ENCODE measurements at places on chromosomes 2 and 18.

- DNase-seq: peak; percentile 88
Measured at GRCh38 chr18:76822506-76823160, at the start of gene ZNF236. ZNF236 (plus strand) TSS chr18:76822557; CDS start chr18:76822608, 51 bp downstream.

DNA sequence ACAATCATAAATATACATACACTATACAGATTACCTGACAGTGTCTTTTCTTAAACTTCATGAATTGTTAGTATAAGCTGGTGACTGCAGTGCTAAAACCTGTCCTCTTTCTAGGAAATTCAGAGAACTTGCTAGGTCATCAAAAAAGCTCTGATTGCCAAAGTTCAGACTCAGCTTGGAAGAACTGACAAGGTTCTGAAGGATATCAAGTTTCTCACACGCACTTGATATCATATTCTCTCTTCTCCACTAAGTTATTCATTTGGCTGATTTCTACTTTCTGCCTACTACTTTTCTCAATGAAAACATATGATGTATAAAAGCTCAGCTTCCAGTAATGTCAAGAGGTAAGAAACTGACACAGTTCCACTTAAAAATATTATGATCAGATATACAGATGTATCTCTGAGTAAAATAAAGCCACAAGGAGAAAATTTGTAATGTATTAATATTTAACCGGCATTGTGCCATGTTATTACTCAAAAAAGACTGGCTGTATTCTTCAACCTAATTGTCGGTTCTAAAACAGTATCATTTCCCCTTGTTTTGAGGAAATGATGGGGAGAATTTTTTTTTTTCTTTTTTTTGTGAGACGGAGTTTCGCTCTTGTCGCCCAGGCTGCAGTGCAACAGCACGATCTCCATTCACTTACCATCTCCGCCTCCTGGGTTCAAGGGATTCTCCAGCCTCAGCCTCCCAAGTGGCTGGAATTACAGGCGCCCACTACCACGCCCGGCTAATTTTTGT is 2.4 kb downstream of the OSBPL1A start:
- DNase-seq: no peak

DNA sequence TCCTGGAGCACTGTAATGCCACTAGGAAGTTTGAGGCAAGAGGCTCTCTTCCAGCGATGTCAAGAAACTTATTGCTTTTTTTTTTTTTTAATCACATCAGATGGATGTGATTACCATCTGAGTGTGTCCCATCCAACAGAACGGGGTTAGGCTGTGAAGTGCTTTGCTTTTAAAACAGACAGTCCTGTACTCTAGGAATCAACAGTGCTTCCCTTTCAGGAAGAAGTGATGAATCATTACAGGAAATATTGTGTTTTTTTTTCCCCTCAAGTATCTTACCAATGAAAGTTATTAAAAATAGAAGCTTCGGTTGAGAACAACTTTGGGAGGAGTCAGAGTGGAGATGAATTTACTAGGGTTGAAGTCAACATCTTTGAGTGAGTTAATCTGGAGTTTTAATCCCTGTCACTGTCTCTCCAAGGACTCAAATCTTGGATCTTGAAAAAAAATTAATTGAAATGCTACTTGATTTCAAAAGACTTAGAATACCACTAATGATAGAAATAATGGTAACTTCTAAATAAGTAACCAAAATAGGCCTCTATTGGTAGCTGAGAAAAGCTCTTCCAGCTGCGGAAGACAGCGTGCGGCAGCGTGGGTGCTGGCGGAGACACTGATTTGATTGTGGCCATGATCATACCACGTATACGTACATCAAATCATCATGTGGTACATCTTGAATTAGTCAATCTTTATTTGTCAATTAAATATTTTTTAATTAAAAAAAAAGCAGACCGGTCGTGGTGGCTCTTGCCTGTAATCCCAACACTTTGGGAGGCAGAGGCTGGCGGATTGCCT is 45.5 kb downstream of the GATA6 start:
- no peak for DNase-seq

DNA sequence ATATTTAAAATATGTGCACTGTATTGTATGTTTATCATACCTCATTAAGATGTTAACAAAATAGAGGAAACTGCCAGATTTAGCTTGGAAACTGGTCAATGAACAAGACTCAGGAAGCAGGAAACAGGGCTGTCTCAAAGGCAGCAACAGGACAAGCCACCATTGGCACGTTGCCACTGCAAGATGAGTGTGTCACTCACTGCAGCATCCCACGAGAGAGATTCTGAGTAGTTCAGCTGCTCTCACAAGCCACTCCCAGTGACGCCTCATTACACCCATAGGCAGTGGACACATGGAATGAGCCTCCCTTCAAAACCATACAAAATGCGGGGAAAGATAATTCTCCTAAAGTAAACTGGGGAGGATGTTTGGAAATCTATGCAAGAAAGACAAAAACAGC is 181.9 kb upstream of the DLGAP1 start:
- DNase-seq: no peak

DNA sequence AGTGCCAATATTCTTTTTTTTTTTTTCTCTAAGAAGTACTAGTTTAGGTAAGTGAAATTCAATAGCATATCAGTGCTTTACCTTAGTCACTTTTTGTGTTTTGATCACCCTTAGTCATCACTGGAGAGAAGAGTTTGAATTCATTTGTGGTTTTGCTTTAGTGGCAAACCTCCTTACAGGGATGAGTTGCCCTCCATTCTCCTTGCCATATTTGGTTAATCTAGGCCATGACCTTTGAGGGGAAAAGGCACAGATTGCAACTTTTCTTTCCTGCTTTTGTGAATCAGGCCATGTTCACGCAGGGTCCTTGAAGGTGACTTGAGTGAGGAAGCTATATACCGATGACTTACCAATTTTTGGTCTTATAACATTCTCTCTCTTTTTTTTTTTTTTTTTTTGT is 34.4 kb downstream of the PLEKHA3 start:
- DNase-seq: no peak

DNA sequence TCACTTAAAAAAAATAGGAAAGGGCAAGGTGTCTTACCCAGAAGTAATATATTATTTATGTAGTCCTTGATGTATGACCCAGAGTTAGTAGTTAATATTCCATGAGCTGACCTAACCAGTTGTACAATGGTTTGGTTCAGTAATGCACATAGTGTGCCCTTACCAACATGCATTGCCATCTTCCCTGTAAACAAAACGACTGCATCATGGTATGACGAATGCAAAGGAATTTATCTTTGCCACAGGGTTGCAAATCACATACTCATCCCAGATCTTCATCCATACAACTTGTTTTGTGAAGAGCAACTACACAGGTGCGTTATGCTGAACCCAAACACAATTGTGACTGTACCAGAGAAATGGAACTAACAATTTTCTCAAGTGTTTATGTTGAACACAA is 68.9 kb upstream of the ZSWIM2 start:
- DNase-seq: no peak

DNA sequence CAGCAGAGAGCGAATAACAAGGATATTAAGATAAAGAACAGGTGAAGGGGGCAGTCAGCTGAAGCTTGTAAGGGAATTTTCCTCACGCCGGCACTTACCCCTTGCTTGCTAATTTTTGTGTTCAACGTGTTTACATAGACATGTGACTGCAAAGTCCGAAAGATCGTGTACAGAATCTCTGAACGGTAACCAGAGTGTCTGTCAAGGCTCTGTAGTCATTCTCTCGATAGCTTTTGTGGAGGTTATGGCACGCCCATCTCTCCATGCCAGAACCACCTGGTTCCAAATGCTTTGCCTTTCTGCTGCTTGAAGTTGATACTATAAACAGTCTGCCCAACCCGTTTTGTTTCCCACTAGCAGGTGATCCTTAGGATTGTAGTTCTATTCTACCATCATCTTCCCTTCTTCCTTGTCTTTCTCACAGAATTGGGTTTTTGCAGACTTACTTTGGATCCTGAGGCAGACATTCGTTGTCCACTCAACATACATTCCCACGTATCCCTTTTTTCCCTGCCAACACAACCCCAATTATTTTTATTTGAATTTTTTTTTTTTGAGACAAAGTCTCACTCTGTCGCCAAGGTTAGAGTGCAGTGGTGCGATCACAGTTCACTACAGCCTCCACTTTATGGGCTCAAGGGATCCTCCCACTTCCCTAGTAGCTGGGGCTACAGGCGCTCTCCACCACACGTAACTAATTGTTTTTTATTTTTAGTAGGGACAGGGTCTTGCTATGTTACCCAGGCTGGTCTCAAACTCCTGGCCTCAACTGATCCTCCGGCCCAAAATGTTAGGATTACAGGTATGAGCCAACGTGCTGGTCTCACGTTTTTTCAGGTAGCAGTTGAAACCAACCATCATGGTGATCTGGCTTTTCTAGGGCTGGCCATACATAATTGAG is 1.3 kb upstream of the USP34 start:
- DNase-seq: peak; percentile 35

GRCh38 chr2:138652378-138652777 is 127.8 kb downstream of the NXPH2 start:
- DNase-seq: no peak

GRCh38 chr2:1701020-1701419 is 43.3 kb downstream of the PXDN start:
- no peak for DNase-seq

GRCh38 chr2:223519471-223519870 is 82.7 kb downstream of the SCG2 start:
- no peak for DNase-seq

- DNase-seq: no peak
Measured at GRCh38 chr2:239073270-239073669, 225.4 kb downstream of the TWIST2 start.

DNA sequence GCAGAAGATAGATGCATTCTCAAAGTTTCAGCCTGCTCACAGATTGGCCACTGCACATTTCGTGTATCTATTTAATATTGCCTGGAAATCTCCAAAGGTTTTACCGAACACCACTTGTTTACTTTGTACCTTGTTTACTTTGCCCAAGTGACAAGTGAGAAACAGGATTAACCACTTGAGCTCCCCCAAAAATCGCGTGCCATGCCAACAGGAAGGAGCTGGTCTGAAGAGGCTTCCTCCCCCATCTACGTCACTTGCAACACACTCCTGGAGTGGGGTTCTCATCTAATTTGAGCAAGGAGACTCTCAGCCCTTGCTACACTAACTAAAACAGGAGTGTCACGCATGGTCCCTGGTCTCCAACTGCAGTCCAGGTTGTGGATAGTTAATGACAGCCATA is 212.5 kb upstream of the TMEM200C start:
- no peak for DNase-seq

DNA sequence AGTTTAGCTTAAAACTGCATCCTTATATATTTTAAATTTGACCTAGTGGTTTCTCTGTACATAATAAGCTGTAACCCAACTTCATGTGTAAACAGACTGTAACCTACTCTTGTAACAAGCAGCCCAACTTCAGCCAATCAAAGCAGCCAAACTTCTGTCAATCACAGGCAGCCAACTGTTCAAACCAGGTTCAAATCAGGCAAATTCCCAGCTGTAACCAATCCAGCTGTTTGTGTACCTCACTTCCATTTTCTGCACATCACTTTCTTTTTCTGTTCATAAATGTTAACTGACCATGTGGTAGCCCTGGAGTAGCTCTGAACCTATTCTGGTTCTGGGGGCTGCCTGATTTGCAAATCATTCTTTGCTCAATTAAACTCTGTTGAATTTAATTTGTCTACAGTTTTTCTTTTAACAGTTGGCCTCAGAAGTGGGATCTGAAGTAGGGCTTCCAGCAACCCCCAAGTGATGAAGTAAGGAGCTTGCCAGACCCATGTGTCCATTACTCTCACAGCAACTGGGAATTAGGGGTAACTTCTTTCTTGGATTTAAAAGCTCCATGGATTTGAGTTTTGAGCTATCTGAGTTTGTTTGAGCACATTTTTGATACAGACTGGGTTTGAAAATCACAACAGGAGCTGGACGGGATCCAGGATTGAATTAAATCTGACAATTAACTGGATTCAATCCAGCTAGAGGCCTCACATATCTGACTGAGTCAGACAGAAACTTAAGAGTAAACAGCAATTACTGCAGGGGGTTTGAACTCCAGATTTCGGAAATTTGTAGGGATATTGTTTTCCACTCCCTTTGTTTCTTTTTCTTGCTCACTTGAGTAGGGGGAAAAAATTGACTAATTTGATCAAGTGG is 1569.7 kb upstream of the SLC39A10 start:
- no peak for DNase-seq

DNA sequence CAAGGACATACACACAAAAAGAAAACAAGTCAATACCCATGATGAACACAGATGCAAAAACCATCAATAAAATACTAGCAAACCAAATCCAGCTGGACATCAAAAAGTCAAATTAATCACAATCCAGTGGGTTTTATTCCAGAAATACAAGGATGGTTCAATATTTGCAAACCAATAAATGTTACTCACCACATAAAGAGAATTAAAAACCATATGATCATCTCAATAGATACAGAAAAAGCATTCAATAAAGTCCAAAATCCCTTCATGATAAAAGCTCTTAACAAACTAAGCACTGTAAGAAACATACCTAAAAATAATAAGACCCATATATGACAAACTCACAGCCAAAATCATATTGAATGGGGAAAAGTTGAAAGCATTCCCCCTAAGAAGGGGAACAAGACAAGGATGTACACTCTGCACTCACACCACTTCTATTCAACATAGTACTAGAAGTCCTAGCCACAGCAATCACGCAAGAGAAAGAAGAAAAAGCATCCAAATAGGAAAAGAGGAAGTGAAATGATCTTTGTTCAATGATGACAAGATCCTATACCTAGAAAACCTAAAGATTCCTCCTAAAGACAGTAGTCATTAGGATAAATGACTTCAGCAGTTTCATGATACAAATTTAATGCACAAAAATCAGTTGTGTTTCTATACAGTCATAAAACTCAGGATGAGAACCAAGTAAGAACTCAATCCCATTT is 62.6 kb downstream of the TRAPPC8 start:
- DNase-seq: no peak

DNA sequence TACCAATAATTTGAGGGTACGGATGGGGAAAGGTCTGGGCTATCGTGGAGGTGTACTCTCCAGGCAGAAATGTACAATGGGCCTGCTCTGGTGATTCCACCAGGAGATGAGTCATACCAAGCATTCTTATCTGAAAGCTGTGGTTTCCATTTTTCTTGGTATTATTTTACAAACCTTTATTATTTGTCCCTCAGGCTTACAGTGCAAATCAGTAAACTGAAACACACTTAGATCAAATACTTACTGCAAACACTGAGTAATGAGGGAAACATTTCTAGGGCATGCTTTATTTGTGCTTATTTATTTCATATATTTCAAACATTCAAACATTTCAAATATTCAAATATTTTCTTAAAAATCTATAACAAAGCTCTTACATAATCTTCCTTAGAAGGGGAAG is 319.8 kb downstream of the RND3 start:
- DNase-seq: peak; percentile 20

- no peak for DNase-seq
Measured at GRCh38 chr18:40752316-40752715, 1202.7 kb upstream of the PIK3C3 start.

GRCh38 chr2:223122781-223123180 is 70.8 kb downstream of the KCNE4 start:
- no peak for DNase-seq

DNA sequence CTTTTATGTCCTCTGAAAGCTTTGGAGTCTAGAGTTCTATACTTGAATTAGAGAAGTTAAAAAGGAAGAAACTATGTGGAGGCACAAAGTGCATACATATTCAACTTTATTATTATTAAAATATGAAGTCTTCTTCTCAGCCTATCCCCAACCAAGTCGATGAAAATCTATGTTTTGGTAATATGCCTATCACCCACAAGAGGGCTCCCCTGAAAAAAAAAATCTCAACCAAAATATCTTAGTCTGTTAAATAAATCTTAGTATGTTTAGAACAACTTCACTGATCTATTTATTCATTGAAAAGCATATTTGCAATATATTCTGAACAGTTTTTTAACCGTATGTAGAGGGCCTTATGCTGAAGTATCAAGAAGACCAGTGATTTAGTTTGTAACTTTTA is 804.5 kb downstream of the TDRD15 start:
- DNase-seq: no peak

Data from GM13976 (cell line).